Fibroblast of skin of right quadriceps (primary cell): ENCODE measurements at places on chromosomes 7 and 10.

- DNase-seq = no peak
Observed at GRCh38 chr7:38819463-38819862, 89.5 kb downstream of the VPS41 start.

- DNase-seq = no peak
Observed at GRCh38 chr7:114832906-114833595, 88.8 kb upstream of the MDFIC start.

GRCh38 chr10:72059843-72060822 is 28.2 kb downstream of the SPOCK2 start:
- no peak for DNase-seq

DNA sequence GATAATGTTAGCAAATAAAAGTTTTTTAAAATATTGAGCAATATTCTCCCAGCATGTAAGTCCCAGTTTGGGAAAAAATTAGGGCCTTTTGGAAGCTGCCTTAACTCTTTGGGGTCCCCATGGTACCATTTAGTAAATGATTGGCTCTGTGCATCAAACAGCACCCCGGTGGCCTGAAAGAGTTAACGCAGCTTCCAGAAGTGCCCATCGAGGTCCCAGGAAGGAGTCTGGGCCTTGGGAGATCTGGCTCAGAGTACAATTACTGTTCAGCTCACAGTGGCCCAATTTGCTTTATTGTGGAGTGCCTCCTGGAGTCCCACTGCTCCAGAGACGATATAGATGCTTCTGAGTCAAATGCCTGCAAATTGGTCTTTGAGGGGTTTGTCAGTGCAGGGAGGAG is 31.7 kb downstream of the WDFY4 start:
- no peak for DNase-seq

GRCh38 chr7:35019179-35019729 is 18.0 kb downstream of the DPY19L1 start:
- no peak for DNase-seq

- DNase-seq = no peak
Observed at GRCh38 chr7:22256541-22257096, 100.3 kb downstream of the RAPGEF5 start.
